ENCODE measurements at places on chromosomes 6 and 20. TPM values are rescaled to one million over a fixed set of nuclear protein-coding genes. Genes with fewer than 3 reads are reported as not detected.

DNA sequence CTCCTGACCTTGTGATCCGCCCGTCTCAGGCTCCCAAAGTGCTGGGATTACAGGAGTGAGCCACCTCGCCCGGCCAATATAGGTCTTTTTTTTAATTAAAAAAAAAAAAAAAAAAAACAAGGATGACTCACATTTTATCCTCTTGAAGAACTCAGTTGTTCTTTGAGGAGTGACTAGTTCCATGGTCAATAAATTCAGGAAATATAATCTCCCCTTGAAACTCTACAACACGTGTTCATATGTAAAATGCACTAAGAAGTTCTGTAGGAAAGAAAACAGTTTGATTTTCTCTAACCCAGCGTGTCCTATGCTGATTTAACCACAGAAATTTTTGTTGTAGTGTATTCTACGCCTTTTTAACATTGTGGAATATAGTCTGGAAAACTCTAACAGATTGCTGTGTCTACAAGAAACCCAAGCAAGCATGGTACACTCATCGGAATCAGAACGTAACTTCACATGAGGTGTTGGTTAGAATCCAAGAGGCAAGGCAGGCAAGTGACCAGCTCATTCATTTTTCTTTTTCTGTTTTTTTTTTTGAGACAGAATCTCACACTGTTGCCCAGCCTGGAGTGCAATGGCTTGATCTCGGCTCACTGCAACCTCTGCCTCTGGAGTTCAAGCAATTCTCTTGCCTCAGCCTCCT lies 79.0 kb upstream of the ZNF217 start:
- no peak for DNase-seq

GRCh38 chr6:158543606-158544185 lies 16.2 kb upstream of the TMEM181 start:
- DNase-seq = no peak

GRCh38 chr6:109069746-109070145 lies 24.9 kb downstream of the SESN1 start:
- DNase-seq = no peak

- no peak for DNase-seq
Observed at GRCh38 chr6:161445021-161445799, 171.3 kb upstream of the AGPAT4 start.

The COL12A1 gene
- total RNA-seq = 470 TPM

The ADGB gene
- total RNA-seq = 0.05 TPM

DNA sequence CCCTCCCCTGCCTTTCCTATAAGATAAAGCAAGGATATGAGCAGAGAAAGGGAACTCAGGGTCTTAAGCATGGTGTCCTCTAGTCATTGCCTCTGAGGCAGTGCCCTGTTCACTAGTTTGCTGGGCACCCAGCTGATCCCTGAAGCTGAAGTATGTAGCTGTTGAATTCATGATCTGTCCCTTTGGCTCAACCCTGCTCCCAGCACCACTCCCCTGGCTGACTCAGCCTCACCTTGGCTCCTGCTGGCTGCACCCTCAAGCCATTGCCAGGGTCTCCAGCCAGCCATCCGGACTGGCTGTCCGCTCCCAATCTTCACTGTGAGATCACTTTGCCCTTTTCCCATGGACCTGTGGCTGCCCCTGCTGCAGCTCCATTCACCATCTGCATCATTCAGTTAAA lies 25.9 kb upstream of the UST start:
- DNase-seq = no peak

GRCh38 chr6:134593887-134594286 lies 276.0 kb upstream of the SGK1 start:
- DNase-seq = no peak

The BPIFB4 gene
- total RNA-seq = not detected

The PACSIN1 gene
- total RNA-seq = 0.32 TPM

The TREML2 gene
- total RNA-seq = 0.11 TPM

The GHRH gene
- not detected for total RNA-seq

All from urinary bladder (tissue), 4 donors.